NCI-H1694 treated with DMSO at 0.1 percent for 48 hours (cell line): ENCODE measurements at places on chromosomes 4 and X.
A peak's percentile ranks its signal among the peaks of the same experiment; 100 is the strongest.

DNA sequence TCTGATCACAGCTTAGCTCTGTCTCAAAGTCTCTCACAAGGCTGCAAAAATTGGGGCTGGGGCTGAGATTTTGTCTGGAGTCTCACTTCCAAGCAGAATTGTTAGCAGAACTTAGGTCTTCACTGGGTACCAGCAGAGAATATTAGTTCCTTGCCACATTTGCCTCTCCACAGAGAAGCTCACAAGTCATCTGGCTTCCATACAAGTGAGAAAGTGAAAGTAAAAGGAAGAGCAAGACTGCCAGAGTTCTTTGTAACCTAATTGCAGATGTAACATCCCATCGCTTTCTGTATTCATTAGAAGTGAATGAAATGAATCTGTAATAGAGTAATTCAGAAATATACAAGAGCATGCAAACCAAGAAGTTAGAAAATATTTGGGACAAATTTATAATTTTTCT is 624.1 kb upstream of the GNPDA2 start:
- DNase-seq: no peak

DNA sequence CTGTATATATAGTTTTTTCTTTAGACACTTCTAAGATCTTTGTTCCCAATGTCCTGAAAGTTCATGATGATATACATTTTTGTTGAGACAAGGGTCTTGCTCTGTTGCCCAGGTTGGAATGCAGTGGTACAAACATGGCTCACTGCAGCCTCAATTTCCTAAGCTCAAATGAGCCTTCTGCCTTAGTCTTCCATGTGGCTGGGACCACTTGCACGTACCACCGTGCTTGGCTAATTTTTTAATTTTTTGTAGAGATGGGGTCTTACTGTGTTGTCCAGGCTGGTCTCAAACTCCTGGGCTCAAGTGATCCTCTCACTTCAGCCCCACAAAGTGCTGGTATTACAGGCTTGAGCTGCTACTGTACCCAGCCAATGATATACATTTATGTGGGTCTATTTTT is 132.9 kb upstream of the BCOR start:
- no peak for DNase-seq

GRCh38 chrX:57172544-57172943 is 35.3 kb upstream of the SPIN2A start:
- DNase-seq: no peak

- no peak for DNase-seq
These were observed 654 bp downstream of the ATOH1 start for GRCh38 chr4:93828995-93829819.

DNA sequence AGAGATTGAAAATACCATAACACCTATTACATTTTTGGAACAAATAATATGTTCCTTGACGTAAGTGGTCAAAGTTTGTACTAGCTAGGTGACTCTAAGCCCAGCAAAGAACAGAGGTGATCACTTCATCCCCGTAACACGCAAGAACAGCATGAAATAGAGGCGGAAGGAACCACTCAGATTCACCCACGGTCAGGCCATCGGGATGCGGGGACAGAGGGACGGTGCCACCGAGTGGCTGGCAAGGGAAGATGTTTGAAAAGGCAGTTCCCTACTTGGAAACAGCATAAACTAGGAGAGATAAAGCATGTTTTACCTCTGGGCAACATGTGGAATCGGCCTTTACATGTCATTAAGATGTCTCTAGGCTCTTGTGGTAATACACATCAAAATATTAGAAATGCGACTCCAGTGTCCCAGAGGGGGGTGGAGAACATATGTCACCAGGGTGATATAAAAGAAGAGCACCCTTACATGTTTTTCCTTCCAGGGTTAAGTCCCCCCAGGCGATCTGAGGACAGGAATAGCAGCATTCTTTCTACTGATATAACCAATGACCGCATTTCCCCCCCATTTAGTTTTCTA is 84.0 kb downstream of the PHKA2 start:
- no peak for DNase-seq

- no peak for DNase-seq
These were observed 29.2 kb upstream of the CCNI start for GRCh38 chr4:77104791-77105540.

DNA sequence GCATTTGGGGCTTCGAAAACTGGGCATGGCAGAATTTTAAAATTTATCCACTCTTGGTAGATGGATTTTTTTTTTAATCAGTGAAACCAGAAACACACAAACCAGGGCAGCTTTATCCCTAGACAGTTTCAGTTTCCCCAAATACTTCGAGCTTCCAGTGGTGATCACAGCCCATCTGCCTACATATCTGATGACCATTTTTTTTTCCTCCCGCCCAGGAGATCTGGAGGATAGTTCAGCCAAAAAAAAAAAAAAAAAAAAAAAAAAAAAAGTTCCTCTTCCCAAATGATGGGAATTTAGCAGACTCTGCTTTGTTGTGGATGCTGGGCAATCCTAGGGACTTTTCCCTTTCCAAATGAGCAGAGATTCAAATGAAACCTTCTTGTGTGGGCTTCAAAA is 1.0 kb upstream of the TBC1D9 start:
- peak; percentile 65 for DNase-seq

- DNase-seq: no peak
These were observed 15.1 kb upstream of the INTS6L start for GRCh38 chrX:135505351-135505750.

DNA sequence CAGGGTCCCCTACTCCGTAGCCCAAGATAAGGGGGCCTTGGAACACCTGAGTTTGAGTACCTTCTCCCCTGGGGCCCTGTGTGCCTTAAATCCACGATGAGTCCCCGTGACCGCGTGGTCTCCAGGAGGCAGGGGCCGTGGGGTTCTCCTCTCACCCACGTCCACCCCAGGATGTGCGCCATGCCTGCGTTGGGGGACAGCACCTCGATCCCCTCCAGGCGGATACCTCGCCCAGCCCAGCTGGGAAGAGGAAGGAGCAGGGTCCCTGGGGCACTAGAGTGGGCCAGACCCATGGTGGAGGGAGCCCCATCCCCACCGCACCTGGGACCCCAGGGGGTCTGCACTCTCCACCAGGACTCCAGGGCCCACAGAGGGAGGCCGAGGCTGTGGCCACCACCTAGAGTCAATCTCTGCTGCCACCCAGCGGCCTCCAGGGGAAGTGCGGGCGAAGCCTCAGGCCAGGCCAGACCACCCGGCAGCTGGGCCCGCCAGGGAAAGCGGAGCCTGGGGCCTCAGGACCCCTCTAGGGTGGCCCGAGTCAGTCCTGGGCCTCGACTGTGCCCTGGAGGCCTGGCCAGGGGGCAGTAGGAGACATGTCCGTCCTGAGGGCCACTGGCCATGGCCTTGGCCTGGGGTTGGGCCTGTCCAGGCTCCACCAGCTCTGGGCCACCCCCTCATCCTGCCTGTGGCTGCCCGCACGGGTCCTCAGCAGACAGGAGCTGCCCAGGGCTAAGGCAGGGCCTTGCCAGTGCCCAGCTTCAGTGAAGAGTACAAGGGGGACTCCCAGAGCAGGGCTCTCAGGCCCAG is 55.0 kb downstream of the FAM53A start:
- DNase-seq: peak; percentile 23

DNA sequence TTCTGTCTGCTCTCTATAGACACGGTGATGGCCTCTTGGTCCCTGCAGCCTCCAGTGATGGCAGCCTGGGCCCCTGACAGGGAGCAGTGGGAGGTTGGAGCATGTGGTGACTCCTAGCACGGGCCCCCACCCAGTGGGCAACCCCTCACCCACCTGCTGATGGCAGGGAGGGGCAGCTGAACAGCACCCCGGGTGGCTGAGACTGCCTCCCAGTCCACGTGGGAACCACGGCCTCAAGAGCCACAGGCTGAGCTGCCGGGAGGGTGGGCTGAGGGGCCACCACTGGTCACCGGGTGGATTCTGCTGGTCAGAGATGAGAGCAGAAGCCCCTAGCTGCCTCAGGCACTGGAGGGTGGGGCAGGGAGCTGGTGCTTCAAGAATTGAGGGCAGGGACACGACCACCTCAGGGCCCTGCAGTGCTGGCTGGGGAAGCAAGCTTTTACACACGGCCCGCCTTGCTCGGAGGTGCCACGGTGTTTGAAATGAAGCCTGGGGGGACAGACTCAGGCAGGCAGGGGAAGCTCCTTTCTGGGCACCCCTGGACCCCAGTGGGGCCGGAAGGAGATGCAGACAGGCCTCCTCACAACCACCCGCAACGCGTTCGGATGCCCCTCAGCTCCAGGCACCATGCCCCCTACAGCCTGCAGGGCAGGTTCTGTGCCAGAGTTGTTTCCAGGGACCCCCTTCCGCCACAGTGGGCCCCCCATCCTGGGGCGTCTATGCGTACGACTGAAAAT is 6.3 kb upstream of the HAUS3 start:
- DNase-seq: no peak

DNA sequence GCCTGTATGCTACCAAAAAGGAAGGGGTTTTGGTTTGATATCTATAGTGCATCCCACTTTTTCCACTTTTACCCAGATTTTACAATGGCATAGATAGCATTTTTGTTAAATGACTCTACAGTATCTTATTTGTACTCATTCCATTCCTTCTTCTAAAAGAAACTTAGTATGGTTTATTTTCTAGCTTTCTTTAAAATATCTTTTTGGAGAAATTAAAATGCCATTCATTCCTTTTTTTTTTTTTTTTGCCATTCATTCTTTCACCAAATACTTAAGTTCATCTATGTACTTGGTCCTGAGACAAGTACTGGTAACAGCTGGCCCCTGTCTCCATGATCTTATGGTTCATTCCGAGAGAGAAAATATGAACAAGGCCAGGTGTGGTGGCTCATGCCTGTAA is 49.1 kb downstream of the MID1 start:
- DNase-seq: no peak

GRCh38 chrX:134721766-134722532 is 63.7 kb upstream of the PLAC1 start:
- no peak for DNase-seq
